Stimulated activated CD8-positive, alpha-beta memory T cell treated with anti-CD3 and anti-CD28 coated beads, Interleukin-7, amount 100 ng/mL, for 48 hours (primary cell): ENCODE measurements at places on chromosomes 3 and 15.

GRCh38 chr3:69137005-69137404 is 14.6 kb upstream of the LMOD3 start:
- DNase-seq, result no peak

- no peak for DNase-seq
These were observed 13.7 kb downstream of the SIAH2 start for GRCh38 chr3:150749255-150749654.

GRCh38 chr3:4846543-4846942 is 132.7 kb upstream of the BHLHE40 start:
- DNase-seq, result no peak

GRCh38 chr15:63244399-63244798 is 33.0 kb upstream of the APH1B start:
- DNase-seq, result no peak

GRCh38 chr15:39434751-39435238 is 146.1 kb upstream of the THBS1 start:
- DNase-seq, result no peak

DNA sequence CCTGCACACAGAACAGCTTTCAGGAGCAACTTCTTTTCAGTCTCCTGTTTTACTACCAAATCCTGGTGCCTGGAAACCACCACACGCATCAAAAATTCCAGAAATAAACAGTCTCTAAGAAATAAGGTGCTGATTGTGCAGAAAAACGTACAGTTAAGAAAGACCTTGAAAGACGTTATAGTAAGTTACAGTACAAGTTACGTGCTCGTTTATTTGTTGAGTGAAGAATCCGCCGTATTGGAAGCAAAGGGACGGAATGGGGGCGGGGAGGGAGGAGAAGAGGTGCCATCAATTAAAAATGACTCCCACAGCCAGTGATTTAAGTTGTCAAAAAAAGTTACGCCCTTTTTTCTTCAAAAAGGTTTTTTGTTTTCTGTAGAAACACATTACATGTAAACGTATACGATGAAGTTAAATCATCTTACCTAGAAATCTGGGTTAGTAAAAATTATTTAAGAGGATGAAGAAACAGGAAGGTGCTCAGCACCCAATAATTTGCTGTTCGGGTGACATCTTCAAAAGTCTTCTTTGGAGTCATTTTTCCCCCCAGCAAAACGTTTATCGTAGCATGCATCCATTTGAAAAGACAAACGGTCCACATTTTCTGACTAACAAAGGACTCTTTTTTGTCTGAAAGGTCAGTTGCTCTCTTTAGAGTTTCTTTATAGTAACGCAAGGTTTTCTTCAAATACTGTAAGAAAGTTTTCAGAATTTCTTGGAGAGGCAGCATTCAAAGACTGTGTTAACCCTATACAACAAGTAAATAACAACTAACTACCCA is 782 bp upstream of the UACA start:
- DNase-seq, result no peak

DNA sequence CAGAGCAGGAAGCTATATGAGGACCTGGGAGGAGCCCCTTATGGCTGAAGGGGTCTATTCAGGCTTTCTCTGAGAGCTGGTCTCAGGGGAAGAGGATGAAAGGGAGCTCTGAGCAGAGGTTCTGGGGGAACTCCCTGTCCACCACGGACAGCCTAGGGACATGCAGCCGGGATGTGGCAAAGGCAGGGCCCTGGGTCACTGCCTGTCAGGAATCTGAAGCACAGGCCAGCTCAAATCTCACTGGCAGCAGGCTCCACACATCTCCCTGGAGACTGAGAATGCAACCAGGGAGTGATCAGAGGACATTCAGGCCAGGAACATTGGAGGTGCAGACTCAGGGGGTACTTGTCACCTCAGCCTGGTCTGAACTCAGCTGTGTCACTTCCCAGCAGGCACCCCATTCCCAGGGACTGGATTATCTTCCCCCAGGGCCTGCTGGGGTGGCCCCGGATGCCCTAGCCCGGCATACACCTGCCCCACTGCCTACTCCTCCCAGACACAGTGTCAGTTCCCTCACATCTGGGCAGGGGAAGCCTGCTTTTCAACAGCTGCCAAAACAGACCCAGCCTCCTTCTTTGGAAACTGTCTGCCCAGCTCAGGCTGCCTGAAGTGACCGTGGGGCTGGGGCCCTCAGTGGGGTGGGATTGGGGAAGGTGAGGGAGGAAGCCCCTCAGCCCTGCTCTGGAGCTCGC is 18.3 kb upstream of the SEMA3F start:
- no peak for DNase-seq

GRCh38 chr3:185766329-185767001 is 58.4 kb downstream of the IGF2BP2 start:
- no peak for DNase-seq

DNA sequence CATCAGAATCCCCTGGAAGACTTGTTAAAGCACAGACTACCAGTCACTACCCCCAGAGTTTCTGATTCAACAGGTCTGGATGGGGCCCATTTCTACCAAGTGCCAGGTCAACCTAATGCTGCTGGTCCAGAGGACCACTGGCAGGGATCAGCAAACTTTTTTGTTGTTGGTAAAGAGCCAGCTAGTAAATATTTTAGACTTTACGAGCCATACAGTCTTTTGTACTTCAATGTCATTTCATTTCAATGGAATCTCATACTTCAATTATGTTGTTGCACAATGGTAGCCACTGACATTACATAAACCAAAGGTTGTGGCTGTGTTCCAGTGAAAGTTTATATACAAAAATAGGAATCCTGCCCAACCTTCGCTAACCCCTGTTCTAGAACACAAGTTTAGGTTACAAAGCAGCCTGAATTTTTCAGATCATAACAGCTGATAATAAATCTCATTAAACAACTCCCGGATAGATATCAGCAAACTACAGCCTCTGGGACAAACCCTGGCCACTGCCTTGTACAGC is 28.7 kb downstream of the ULK4 start:
- DNase-seq, result no peak

- DNase-seq, result no peak
These were observed 34.4 kb downstream of the RPL39L start for GRCh38 chr3:187104933-187105332.

GRCh38 chr3:32733631-32734229 is 48.7 kb downstream of the CNOT10 start:
- no peak for DNase-seq

DNA sequence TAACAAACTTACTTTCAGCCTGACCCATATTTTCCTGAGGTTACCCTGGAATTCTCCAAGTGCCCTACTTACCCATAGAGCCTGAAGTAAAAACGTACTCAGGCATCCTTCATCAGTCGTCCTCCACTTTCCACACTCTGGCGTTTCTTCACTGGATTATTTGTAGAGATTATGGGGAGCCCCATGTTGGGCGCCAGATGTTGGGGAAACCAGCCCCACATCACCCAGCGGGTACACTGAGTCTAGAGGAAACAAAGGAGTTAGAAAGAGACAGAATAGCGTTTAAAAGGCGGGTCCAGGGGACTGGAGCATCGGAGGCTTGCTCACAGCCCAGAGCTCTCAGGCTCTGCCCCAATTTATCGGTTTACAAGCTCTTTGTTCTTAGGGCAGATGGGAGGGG is 9.7 kb upstream of the SLC28A2 start:
- DNase-seq, result no peak

GRCh38 chr3:56790016-56790821 is 11.5 kb downstream of the ARHGEF3 start:
- no peak for DNase-seq

DNA sequence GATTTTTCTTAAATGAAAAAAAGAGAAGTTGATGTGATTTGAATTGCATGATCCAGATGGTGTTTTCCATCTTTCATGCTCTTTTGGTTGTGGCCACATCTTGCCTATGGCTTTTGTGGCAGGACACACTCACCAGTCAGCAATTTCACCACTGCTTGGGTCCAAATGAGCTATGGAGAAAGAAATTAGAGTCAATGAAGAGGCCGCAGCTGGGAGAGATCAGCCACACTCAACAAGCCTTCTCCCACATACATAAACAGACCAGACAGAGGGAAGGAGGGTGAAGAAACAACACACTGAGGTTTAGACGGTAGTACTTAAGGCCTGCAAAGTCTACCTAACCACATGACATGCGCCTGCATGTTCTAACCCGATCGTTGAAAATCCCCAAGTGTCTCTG is 110.7 kb upstream of the CDIN1 start:
- no peak for DNase-seq

GRCh38 chr3:144663456-144664436 is 692.1 kb downstream of the DIPK2A start:
- no peak for DNase-seq

GRCh38 chr3:58173029-58173668 is 37.6 kb downstream of the DNASE1L3 start:
- no peak for DNase-seq

DNA sequence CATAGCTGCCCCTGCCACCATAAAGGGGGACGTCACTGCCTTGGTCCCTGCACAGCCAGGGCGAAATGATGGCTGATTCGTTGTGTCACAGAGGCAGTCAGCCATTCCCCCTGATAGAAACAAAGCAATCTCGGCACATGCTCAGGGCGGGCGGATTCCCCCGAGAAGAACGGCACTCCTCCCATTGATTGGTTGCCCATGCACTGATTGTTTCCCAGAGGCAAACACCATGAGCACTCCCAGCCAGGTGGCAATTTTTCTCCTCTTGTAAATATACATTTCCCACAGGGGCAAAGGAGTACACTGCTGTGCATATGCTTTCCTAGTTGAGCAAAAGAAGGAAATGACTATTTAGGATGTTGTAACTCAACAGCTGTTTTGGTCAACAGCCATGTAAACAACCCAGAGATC is 56.5 kb downstream of the KY start:
- DNase-seq, result no peak

DNA sequence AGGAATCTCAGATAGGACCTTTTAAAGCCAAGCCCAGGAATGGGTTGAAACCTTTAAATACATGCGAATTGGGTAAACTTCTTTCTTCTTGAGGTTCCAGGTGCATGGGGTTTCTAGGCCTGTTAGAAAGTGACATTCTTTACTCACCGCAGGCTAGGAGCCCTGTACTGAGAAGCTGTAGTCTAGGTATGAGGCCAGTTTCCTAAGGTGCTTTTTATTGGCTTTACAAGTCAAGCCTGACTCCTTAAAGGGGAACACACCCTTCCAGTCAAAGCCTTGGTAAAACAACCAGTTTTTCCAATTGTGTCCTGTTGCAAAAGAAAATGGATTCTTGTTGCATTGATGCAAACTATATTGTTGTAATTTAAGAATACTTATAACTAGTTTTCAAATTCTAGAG is 76.1 kb upstream of the ATP11B start:
- no peak for DNase-seq

GRCh38 chr3:46471371-46471914 is 6.7 kb upstream of the LTF start:
- DNase-seq, result no peak

- no peak for DNase-seq
These were observed 26.0 kb upstream of the MAGEF1 start for GRCh38 chr3:184737641-184738505.

DNA sequence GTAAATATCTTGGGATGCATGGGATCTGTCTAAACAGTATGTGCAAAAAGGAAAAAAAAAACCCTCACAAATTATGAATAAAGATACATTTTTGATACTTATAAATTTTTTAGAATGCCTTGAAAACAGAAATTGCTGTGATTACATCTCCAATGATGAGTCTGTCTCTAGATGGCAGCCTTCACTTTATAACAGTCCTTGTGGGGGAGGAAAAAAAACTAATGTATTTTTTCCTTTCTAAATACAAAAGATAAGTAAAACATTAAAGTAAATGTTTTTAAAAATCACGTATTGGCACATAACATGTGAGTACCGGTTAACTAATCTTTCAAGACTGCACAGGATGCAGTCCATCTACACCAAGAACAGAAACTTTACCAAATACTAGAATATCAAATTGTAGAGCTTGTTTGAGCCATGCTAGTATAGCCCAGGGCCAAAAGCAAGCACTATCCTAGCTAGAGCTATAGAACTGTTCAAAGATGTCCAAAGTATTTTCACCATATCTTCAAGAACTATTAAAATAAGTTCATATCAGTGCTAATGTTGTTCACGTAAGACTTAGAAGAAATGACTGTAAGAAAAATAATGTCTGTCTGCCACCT is 206.4 kb downstream of the STAG1 start:
- DNase-seq, result no peak

- DNase-seq, result no peak
These were observed 9.7 kb upstream of the SCAANT1 start for GRCh38 chr3:63921741-63922482.

- DNase-seq, result no peak
These were observed 15.9 kb downstream of the CEP70 start for GRCh38 chr3:138578141-138578540.

GRCh38 chr3:182240474-182240873 is 528.7 kb downstream of the SOX2 start:
- no peak for DNase-seq

GRCh38 chr15:54289590-54290136 is 311.4 kb downstream of the UNC13C start:
- DNase-seq, result no peak

DNA sequence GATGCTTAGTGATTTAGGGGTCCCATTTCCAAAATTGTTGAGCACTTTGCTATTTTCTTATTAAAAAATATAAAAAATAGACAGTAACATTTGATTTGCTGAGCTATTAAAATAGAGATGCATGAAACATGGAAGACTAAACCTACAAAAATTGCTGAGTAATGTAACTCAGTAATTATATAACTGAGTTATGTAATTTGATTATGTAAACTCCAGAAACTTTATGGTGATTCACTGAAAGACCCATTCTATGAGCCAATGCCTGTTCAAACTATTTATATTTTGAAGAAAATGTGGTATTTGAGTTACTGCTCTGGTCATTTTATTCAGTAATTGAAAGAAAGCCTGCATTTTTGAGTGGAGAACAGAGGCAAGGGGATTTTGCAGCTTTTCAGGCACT is 1221.5 kb upstream of the ALCAM start:
- DNase-seq, result no peak

DNA sequence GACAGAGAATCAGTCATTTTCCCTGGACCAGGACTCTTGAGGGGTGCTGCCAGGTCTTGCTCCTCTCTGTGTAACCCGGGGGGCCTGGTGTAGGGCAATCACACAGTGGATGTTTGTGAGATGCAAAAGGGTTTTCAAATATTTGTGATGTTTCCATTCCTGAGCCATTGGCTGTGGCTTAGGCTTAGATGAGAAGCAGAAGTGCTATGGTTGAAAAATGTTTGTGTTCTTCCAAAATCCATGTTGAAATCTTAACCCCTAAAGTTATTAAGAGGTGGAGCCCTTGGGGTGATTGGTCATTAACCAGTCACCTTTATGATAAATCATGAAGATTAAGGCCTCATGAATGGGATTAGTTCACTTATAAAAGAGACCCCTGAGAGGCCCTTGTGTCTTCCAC is 36.5 kb downstream of the CORO2B start:
- DNase-seq, result no peak
